ENCODE measurements at places on chromosomes 5 and 9.

DNA sequence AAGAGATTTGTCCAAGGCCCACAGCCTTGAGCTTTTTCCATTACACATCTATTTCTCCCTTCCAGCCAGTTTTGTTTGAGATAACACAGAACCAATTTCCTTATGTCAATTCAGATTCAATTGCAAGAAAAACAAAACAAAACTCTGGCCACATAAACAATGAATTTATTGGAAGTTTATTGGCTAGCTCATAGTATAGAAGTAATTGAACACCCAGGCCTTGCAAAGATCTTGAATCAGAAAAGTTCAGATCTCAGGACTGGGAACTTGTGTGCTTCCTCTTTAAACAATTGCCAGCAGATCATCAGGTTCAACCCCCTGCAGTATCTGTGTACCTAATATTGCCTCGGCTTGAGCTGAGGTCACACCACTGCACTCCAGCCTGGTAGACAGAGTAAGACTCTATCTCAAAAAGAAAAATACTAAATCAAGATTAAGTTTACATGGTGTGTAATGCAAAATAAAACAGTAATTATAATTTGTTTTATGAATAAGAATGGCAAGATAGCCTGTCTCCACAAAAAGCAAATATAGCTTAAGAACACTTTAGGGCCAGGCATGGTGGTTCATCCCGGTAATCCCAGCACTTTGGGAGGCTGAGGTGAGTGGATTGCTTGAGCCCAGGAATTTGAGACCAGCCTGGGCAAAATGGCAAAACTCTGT, 4.1 kb upstream of the ZCCHC10 start:
- no peak overlapping the region for H3K27ac ChIP-seq
- H3K4me3 ChIP-seq, result no peak overlapping the region
- peaks cover 18% of the 10 kb centered on the region for H3K4me1 ChIP-seq
- no peak for DNase-seq

DNA sequence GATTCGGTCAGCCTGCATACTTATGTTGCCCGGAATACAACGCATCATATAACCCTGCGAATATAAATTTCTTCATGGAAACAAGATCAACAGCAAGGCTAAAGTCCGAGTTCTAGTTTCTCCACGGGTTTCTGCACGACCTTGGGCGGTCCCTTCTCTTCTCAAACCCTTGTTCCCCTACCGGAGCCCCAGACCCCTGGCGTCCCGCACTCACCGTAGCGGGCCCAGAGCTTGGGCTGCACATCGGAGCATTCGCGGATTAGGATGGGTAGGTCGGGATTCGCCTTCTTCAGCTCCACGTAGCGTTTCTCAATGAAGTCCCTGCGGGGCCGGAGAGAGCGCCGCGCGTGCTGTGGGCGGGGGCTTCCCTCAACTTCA, 399 bp downstream of the NDUFA2 start:
- H3K36me3 ChIP-seq, result peaks cover 69% of the 10 kb centered on the region
- no peaks in the 10 kb centered on the region for H3K27me3 ChIP-seq
- H3K27ac ChIP-seq, result peak overlapping the region; percentile 93
- no peak for DNase-seq

DNA sequence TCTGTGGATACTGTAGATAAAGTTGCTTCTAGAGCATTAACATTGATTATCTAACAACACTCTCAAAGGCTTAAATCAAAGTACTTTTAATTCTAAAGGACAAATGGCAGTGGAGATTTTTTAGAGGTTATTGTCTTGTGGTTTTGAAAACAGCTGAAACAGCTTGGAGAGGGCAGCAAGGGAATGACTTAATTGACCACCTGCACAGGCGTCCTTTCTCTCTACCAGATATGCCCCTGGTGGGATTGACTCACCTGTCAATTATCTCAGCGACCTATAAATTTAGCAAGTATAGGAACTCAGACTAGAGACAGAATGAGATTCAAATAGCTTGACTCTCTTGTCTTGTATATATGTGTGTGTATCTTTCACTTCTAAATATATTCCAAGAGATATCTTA, 13.5 kb downstream of the ARL14EPL start:
- H3K27ac ChIP-seq, result no peak overlapping the region
- no peaks in the 10 kb centered on the region for H3K4me1 ChIP-seq
- H3K36me3 ChIP-seq, result no peaks in the 10 kb centered on the region
- no peak overlapping the region for H3K4me3 ChIP-seq
- H3K27me3 ChIP-seq, result peaks cover 4% of the 10 kb centered on the region

GRCh38 chr5:159133041-159133741, 33.5 kb upstream of the EBF1 start:
- H3K36me3 ChIP-seq, result no peaks in the 10 kb centered on the region
- H3K4me3 ChIP-seq, result no peak overlapping the region
- no peaks in the 10 kb centered on the region for H3K27me3 ChIP-seq
- H3K4me1 ChIP-seq, result no peaks in the 10 kb centered on the region
- no peak overlapping the region for H3K27ac ChIP-seq

DNA sequence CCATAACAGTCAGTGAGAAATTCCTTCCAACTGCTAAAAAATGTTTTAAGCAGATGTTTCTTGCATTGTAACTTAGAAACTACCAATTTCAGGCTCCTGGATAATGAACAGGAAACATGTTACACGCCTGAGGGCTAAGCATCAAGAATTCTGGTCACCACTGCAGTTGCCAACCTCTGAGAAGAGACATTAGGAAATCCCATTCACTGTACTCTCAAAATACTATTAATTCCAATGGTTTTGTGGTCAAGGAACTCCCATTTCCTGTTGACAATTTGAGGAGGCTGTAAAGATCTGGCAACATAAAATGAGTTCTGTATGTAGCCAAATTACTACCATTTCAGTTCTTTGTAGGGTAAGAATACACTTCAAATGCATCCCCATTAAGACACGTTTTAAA, 456.0 kb upstream of the MEF2C start:
- no peaks in the 10 kb centered on the region for H3K36me3 ChIP-seq
- no peaks in the 10 kb centered on the region for H3K27me3 ChIP-seq
- H3K27ac ChIP-seq, result no peak overlapping the region
- DNase-seq, result no peak
- no peaks in the 10 kb centered on the region for H3K4me1 ChIP-seq
- H3K4me3 ChIP-seq, result no peak overlapping the region

DNA sequence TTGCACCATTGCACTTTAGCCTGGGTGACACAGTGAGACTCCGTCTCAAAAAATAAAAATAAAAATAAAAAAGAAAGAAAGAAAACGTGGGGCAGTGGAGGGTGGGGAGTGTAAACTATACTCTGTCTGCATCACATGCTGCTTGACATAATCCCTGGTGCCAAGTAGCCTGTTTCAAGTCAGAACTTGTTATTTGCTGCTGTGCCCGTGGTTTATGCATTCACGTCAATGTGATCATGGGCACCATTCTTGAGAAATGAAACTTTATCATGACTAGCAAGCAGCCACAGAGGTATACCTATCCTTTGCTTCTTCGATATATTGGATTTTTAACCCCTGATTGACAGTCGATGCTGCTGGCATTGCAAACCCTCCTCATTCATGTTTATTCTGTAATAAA, 4.1 kb upstream of the SMU1 start:
- H3K36me3 ChIP-seq, result no peaks in the 10 kb centered on the region
- H3K27me3 ChIP-seq, result no peaks in the 10 kb centered on the region
- H3K4me1 ChIP-seq, result peaks cover 32% of the 10 kb centered on the region
- H3K4me3 ChIP-seq, result no peak overlapping the region

DNA sequence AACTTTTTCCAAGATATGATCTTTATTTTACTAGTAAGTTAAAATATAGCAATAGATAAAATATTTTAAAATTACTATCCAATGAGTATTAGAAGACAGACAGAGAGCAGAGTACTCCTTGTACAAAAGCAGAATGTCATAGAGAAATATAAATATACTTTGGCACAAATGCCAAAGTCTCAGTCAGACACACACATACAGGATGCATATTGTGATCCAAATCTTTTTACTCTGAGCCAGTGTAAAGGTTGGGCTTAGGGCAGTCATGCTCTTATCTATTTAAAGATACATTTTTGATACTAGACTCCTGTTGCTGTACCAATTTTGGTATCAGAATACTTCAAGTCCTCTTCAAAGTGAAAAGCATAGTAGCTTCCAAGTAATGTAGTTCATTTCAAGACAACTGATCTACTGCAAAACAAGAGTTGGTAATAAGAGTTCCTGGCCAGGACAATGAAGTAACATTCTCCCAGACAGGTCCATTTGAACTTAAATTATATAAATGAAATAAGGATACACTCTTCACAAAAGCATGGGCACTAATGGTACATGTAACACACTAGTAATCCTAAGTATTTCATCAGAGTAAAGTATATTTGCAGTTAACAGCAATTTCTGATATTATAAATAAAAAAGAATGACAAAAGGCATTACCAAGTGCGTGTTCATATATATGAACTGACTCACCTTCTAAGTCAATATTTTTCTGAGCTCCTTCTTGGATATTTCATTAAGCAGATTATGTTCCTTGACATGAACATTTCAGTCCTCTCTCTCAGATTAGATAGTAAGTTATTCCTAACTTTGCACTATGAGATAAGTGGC, 10.5 kb downstream of the PFDN1 start:
- no peaks in the 10 kb centered on the region for H3K27me3 ChIP-seq
- H3K4me1 ChIP-seq, result peaks cover 14% of the 10 kb centered on the region
- no peak overlapping the region for H3K4me3 ChIP-seq
- DNase-seq, result no peak

DNA sequence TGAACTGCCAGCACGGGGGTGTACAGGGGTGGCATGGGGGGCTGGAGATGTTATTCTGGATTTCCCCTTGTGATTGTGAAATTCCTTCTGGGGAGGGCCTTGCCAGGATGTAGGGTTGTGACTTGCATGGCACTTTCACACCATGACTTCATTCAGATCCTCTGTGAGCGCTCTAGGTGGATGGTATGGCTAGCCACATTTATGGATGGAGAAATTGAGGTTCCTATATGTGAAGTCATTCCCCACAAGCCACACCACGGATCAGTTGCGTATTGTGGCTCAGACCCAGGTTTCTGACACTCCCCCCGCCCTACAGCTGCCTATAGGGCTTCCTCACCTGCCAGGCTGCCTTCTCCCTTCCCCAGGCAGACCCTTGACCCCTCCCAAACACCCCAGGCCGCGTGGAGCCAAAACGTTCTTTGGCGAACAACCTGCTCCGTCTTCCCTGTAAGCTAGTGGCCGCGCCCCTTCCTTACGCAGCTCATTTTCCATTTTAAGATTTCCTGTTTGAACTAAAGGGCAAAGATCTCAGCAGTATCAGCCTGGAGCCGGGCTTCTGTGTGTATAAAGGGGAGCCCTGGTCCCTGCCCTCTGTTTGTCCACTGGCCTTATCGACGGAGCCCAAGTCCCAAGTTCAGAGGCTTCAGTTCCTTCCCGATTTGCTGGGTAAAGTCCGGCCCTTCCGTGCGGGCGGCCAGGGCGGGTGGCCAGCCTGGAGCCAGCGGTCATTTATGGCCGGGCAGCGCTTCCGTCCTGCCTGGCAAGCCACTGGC, 97.8 kb upstream of the KLF4 start:
- no peak overlapping the region for H3K27ac ChIP-seq
- no peaks in the 10 kb centered on the region for H3K4me1 ChIP-seq
- H3K36me3 ChIP-seq, result no peaks in the 10 kb centered on the region

- H3K27me3 ChIP-seq, result no peaks in the 10 kb centered on the region
- no peaks in the 10 kb centered on the region for H3K4me1 ChIP-seq
- no peak overlapping the region for H3K4me3 ChIP-seq
Measured at GRCh38 chr5:30324083-30324482, 869.4 kb upstream of the CDH6 start.

DNA sequence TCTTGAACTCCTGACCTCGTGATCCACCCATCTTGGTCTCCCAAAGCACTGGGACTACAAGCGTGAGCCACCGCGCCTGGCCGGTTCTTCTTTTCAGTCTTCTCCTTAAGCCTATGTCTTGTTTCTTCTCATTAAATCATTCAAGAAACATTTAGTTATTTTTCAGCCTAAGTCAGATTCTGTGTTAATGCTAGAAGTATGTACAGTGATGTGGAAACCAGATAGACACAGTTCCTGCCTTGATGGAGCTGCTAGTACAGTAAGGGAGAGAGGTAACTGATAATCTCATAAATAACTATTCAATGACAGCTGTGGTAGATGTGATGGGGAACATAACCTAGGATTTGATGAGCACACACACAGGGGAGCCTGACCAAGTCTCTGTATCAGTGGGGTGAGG, 46.3 kb upstream of the NR3C1 start:
- no peaks in the 10 kb centered on the region for H3K27me3 ChIP-seq
- no peak overlapping the region for H3K4me3 ChIP-seq
- H3K27ac ChIP-seq, result no peak overlapping the region
- H3K4me1 ChIP-seq, result peaks cover 7% of the 10 kb centered on the region
- DNase-seq, result no peak

- H3K27me3 ChIP-seq, result no peaks in the 10 kb centered on the region
- peak overlapping the region; percentile 87 for H3K27ac ChIP-seq
- peaks cover 43% of the 10 kb centered on the region for H3K4me1 ChIP-seq
- peak; percentile 75 for DNase-seq
- H3K4me3 ChIP-seq, result no peak overlapping the region
Measured at GRCh38 chr5:151196556-151197290, 27.2 kb downstream of the CCDC69 start.

DNA sequence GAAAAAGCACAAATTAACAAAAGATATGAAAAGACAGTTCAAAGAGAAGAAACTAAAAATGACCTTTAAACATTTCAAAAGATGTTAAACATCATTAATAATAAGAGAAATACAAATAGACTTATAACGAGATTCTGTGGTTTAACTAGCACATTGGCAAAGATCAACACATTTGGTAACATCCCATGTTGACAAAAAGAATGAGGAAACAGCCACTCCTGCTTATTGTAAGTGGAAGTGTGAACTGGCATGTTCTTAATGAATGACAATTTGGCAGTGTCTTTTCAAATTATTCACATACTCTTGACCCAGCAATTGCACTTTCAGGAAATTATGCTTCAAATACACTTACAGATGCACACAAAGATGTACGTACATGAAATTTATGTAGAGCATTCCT, 176.3 kb downstream of the TLE1 start:
- H3K36me3 ChIP-seq, result no peaks in the 10 kb centered on the region
- no peak for DNase-seq
- no peaks in the 10 kb centered on the region for H3K4me1 ChIP-seq
- H3K27ac ChIP-seq, result no peak overlapping the region
- H3K4me3 ChIP-seq, result no peak overlapping the region

GRCh38 chr9:101462558-101462957, 27.0 kb upstream of the ALDOB start:
- H3K27ac ChIP-seq, result no peak overlapping the region
- no peaks in the 10 kb centered on the region for H3K36me3 ChIP-seq
- H3K4me3 ChIP-seq, result no peak overlapping the region
- DNase-seq, result no peak
- no peaks in the 10 kb centered on the region for H3K27me3 ChIP-seq
- no peaks in the 10 kb centered on the region for H3K4me1 ChIP-seq
